ENCODE measurements at places on chromosomes 12 and 14.

DNA sequence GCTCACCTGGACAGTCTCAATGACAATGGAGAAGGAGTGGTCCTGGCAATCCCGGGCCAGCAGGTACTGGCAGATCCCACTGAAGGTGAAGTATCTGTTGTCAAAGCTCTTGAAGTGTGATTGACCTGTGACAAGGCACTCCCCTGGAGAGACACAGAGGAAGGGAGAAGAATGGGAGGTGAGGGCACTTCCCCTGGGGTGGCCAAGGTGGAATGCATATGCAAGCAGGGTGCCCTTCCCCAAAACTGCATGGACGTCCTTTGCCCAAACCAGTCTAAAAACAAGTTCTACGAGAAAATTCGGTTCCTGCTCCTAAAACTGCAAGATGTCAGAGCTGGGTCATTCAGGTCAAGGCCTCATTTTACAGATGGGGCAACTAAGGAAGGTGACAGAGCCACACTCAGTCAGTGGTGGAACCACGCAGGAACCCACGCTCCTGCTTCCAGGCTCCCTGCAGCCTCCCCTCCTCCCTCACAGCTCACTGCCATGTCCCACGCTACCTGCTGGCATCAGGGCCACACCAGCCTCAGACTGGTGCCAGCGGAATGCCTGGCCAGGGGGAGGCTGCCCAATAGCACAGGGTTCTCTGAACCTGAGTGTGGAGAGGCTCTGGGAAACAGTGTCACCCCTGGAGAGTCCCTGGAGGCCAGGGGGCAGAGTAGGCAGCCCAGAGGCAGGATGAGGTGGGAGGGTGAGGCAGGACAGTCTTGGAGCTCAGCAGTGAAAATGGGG lies 59.2 kb downstream of the VWF start:
- DNase-seq: no peak

DNA sequence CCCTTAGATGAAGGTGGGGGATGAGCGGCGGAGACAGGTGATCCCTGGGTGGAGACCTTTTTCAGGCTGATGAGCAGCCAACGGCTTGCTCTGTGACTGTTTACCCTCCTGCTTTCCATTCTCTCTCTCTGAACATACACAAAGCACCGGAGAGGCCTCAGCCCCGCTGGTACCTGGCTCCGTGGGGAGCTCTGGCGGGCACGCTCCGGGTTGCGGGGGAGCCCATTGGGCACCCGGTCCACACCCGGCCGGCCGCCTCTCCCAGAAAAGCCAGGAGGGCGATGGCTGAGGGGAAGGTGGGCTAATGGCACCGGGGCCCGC lies 545 bp downstream of the SMARCC2 start:
- no peak for DNase-seq

DNA sequence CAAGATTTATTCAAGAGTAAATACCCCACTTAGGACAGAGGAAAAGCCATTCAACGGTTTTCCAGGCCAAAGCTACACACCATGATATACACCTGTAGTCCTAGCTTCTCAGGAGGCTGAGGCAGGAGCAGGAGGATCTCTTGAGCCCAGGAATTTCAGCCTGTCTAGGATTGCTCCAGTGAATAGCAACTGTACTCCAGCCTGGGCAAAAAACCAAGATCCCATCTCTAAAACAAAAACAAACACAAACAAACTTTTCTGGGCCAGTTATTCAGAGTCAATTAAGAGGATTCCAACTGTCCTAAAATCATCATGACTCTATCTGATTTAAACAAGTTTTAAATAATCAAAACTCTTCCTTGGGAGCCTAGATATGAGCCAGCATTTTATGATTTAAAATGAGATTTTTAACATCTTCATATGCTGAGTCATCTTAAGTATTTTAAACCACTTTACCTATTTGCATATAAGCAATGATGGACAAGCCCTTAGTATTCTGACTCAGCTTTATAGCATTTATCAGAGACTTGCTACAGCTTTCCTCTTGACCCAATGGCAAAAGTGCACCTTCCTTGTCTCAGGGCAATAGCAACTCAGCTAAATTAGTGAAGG lies 77.1 kb downstream of the KCNMB4 start:
- no peak for DNase-seq

GRCh38 chr12:52980096-52980649 lies 26.1 kb upstream of the EIF4B start:
- DNase-seq: no peak

DNA sequence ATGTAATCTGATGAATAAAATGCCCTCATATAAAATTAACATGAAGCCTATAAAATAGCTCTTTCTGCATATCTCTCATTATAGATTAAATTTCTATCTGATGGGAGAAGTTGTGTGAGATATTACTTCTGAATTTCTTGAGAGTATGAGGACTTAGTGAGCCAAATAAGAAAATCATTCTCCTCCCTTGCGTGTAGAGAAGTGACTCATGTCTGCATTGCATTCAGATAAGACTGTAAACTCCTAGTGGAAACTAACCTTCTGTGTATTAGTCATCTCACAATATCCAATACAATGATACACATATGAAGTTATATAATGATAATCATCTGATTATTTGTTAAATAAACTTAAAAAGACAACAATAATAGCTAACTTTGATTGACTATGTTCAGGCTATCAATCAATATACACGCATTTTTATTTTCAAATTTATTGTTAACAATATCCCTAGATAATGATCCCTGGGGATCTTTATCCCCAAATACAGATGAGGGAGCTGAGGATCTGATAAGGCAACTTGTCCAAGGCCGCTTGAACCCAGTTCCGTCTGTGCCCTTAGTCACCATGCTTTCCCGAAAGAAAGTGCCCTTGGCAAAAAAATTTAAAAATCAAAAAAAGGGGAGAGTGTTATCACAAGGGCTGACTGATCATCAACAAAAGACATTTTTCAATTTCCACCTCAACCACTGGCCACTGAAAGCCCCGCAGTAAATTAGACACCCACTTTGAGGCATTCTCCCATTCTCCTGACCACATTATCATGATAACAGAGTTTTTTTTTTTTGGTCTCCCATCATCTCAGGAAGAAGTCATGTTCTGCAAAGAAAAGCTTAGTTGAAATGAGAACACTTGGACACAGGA lies 189.2 kb upstream of the RASSF8 start:
- no peak for DNase-seq

GRCh38 chr14:20478894-20479293 lies 9.7 kb downstream of the PNP start:
- no peak for DNase-seq

- DNase-seq: no peak
Measured at GRCh38 chr12:79260923-79261322, 396.3 kb downstream of the SYT1 start.

- DNase-seq: no peak
Measured at GRCh38 chr12:82055391-82055790, 296.2 kb upstream of the PPFIA2 start.

GRCh38 chr14:75877292-75877691 lies 104.5 kb downstream of the TGFB3 start:
- no peak for DNase-seq

- DNase-seq: no peak
Measured at GRCh38 chr12:46264057-46264456, 4.8 kb downstream of the SLC38A1 start.

- DNase-seq: no peak
Measured at GRCh38 chr12:3896801-3897351, 23.7 kb upstream of the PARP11 start.

GRCh38 chr12:6262623-6263022 lies 47.9 kb upstream of the PLEKHG6 start:
- DNase-seq: no peak

GRCh38 chr12:2084553-2085296 lies 31.9 kb downstream of the CACNA1C start:
- DNase-seq: no peak

DNA sequence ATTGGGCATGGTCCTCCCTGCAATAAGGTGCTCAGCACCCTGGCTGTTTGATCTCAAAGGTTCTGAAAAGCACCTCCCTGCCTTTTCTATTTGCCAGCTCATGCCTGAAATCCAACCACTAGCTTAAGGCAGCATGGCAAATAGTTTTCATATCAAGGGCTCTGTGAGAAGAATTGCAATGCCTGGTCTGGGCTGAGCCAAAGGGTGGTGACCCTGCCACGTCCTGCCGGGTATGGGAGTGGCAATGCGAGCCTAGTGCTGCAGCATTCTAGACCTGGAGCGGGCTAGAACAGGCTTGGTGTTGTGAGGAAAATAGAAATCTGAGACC lies 2.3 kb upstream of the SCNN1A start:
- no peak for DNase-seq

DNA sequence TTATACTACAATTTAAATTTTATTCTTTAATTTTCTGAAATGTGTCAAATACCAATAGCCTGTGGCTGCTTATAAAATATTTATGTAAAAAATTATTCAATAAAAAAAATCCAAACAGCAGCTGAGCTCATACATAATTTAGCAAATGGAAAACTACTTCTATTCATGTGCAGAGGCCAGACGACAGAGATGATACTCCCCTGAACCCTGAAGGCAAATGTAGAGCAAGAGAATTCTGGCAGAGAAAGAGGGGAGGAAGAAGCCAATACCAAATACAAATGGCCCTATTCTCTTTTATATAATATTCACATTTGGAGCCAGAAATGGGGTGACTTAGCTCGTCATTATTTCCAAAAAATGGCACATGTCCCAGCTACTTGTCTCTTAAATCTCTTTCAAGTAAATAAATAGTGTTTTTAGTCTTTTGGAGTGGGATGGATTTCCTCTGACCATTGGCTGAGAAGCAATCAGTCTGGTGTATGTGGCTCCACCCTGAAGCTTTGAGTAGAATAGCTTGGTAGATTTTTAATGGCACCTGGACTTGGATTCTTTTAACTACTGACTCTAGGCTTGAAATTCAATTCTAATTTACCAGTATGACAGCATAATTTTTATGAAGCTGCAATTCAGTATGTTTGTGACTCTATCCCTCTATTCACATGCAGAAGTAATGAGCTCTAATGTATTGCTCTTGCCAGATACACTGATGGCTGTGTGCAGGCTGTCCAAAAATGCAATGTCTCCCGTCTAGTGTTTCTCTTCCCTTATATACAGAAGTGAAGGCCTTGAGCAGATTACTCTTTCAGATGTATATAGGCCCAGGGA lies 113.4 kb upstream of the SCAF11 start:
- no peak for DNase-seq

DNA sequence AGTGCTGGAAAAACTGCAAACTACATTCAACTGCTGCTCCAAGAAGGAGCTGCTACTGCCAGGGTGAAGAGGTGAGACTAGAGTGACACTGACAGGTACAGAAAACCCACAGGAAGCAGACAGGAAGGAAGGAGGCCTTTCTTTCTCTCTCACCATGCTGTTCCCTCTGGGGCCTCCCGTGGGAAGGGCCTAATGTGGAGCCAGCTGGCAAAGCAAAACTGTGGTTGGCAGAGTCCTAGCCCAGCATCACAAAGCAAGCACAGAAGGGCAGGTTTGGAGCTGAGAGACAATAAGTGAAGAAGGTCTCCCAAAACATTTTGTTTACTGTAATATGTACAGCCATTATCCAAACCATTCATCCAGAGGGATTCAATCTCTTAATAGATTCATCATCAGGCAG lies 122.5 kb upstream of the MAX start:
- no peak for DNase-seq

DNA sequence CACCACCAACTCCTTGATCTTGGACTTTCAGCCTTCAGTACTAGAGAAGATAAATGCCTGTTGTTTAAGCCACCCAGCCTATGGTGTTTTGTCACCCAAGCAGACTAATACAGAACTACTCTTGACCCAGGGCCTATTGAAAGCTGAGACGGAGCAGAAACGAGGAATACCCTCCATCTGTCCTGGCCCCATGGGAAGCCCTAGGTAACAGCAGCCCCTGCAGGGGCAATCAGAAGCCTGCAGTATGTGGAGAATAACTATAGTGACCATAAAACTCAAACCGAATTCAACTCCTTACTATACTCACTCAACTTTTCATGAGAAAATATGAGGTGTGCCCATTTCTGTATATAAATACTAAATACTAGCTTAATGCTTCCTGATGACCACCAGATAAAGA lies 307.4 kb downstream of the NUAK1 start:
- no peak for DNase-seq

DNA sequence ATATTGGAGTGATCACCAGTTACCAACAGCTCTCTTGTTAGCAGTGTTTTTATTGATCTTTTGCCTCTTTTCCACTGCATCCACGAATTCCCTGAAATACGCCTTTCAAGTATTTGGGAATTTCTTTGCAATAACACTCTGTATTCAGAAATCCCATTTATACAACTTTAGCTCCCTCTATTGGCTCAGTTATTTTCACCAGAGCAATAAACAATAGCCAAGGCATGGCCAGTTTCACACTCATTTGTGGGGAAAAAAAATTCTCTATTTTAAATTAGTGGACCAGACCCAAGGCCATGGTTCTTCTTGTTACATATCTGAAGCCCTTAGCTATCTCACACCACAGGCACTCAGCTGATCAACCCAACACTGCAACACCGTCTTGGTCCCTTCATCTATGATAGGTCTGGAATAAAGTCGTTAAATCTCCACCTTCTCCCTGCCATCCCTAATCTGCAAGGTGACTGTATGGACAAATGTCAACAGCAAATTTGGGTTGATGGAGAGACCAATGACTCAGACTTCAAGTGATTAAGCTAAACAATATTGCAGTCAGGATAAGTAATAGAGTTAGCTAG lies 92.4 kb upstream of the TMEM260 start:
- DNase-seq: no peak

DNA sequence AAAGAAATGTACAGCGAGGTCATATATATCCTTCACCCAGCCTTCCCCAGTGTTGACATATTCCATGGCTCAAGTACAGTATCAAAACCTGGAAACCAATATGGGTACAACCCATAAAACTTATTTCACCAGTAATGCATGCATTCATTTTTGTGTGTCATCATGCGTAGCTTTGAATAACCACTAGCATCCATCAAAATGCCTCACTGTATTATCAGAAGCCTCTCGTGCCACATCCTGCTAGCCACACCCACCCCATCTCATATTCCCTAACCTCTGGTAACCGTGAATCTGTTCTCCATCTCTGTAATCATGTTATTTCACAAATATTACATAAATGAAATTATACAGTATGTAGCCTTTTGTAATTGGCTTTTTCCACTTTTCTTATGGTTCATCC lies 314.3 kb downstream of the RAD51B start:
- DNase-seq: no peak

GRCh38 chr12:96397756-96398423 lies 2.3 kb downstream of the CDK17 start:
- DNase-seq: no peak

DNA sequence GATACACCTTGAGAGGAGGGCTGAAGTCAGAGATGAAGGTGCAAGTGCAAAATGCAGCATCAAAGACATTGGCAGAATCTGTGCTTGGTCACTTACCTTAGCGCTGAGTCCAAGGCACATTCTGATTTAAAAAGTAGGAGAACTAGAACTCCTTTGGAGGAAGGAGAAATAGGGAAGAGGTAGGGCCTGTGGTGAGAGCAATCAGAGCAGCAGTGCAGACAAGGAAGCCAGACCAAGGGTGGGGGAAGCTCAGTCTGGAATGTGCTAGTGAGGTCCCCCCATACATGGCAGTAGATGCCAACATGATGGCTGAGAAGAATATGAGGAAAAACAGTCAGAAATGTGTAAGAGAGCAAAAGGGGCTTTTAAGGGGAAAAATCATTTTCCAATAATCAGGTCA lies 206.5 kb downstream of the SSPN start:
- DNase-seq: no peak

All from stimulated activated CD4-positive, alpha-beta T cell treated with anti-CD3 and anti-CD28 coated beads, Interleukin-1b, Interleukin-23, amount 100 ng/mL, for 1 hour (primary cell).